ENCODE measurements at places on chromosomes 6 and 20.
A peak's percentile ranks its signal among the peaks of the same experiment; 100 is the strongest.

GRCh38 chr6:4774715-4775493, 1.3 kb upstream of the CDYL start:
- H3K4me1 ChIP-seq: peaks cover 9% of the 10 kb centered on the region
- H3K36me3 ChIP-seq: no peaks in the 10 kb centered on the region
- H3K27me3 ChIP-seq: no peaks in the 10 kb centered on the region
- peak overlapping the region; percentile 95 for H3K27ac ChIP-seq

DNA sequence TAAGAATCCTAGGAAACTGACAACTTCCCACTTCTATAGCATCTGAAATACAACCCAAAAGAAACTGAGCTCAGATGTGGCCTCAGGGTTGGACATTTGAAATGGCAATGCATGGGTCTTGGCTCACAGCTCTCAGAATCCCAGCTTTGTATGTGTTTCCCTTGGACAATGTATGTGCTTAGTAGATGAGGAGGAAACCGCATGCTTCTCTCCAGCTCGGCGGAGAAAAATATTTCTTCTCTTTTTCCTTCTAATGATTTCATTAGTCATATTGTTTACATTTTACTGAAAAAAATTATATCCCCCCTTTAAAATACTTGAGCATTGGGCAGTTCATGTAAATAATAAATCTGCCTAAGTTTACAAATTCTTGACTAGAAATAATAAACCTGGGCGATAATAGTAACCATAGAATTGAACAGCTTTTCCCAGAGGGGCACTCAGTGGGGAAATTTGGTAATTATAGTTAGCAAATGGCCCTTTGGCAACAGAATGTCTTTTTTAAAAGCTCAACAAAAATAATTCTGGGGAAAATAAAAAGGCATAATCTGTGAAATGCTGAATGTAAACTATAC, 55.3 kb downstream of the PFDN4 start:
- H3K4me1 ChIP-seq: peaks cover 6% of the 10 kb centered on the region
- no peaks in the 10 kb centered on the region for H3K36me3 ChIP-seq
- DNase-seq: no peak

DNA sequence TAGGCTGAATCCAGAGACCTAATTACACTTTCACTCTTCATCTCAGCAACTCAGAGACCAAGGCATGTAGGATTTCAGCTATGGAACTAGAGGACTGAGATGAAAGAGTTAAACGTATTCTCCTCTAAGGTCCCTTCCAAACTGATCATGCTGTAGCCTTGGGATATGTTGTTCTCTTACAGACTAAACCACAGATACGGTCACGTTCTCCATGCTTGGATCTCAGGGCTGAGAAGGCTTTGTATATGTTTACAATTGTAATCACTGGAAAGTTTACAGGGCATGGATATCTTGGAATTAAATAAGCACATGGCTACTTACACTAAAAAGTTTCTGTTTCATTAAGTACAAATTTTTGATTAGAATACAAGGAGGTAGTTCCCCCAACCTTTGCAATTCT, 50.1 kb downstream of the PKIB start:
- no peak overlapping the region for H3K4me3 ChIP-seq
- H3K27me3 ChIP-seq: no peaks in the 10 kb centered on the region
- no peak overlapping the region for H3K27ac ChIP-seq
- H3K36me3 ChIP-seq: no peaks in the 10 kb centered on the region

GRCh38 chr6:151701911-151702562, 105.4 kb upstream of the ESR1 start:
- H3K36me3 ChIP-seq: no peaks in the 10 kb centered on the region
- H3K4me1 ChIP-seq: no peaks in the 10 kb centered on the region
- no peak overlapping the region for H3K4me3 ChIP-seq

DNA sequence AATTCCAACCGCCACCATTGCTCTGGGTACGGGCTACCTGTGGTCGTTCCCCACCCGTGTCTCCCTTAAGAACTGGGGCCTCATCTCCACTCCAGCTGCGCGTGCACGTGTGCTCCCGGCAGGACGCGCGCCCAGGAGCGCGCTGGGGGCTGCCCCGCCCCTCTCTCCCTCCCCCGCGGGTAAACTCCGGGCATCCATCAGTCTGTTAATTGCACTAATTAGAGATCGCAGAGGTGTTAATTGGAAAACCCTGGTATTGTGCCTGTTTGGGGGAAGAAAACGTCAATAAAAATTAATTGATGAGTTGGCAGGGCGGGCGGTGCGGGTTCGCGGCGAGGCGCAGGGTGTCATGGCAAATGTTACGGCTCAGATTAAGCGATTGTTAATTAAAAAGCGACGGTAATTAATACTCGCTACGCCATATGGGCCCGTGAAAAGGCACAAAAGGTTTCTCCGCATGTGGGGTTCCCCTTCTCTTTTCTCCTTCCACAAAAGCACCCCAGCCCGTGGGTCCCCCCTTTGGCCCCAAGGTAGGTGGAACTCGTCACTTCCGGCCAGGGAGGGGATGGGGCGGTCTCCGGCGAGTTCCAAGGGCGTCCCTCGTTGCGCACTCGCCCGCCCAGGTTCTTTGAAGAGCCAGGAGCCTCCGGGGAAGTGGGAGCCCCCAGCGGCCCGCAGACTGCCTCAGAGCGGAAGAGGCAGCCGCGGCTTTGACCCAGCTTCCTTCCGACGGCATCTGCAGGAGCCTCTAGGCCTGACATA, 14.4 kb downstream of the FOXP4 start:
- H3K36me3 ChIP-seq: peaks cover 3% of the 10 kb centered on the region
- no peak overlapping the region for H3K27ac ChIP-seq
- H3K4me1 ChIP-seq: peaks cover 7% of the 10 kb centered on the region
- H3K27me3 ChIP-seq: no peaks in the 10 kb centered on the region
- no peak for DNase-seq

DNA sequence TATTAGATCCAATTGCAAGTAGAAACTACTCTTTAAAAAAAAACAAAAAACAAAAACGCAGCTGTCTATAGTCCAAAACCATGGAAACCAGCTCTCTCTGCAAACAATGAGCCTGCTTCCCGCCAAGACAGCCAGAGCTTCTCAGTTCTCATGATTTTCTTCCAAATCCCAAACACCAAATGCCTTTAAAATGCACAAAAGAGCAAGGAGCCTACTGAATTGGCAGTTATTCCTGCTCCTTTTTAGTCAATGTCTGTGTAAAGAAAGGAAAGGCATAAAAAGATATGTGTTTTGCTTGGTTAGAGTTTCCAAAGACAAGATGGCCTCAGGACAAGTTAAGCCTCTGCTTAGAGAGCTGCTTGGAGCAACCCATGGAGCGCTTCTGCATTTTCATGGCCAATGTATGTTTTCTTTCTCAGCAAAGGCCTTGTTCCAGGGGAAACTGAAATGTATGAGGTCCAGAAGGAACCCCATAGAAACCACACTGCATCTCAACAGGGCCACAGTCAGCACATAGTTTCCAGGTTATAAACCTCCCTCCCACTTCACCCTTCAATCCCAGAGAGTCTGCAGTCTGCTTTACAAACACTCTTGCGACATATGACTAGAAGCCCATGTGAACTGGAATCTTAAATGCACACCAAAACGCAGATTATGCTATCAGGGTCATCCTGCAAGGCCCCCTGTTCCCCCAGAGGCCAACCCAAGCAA, 209.3 kb upstream of the TAB2 start:
- no peaks in the 10 kb centered on the region for H3K27me3 ChIP-seq
- H3K4me1 ChIP-seq: no peaks in the 10 kb centered on the region
- no peak for DNase-seq
- no peak overlapping the region for H3K4me3 ChIP-seq
- no peaks in the 10 kb centered on the region for H3K36me3 ChIP-seq

- H3K27me3 ChIP-seq: no peaks in the 10 kb centered on the region
- H3K36me3 ChIP-seq: no peaks in the 10 kb centered on the region
- H3K4me3 ChIP-seq: no peak overlapping the region
- DNase-seq: no peak
- H3K27ac ChIP-seq: no peak overlapping the region
Measured at GRCh38 chr6:121885399-121886152, 450.1 kb downstream of the GJA1 start.

- H3K27ac ChIP-seq: no peak overlapping the region
- H3K4me1 ChIP-seq: peaks cover 9% of the 10 kb centered on the region
- no peak for DNase-seq
- peaks cover 5% of the 10 kb centered on the region for H3K27me3 ChIP-seq
- H3K4me3 ChIP-seq: no peak overlapping the region
Measured at GRCh38 chr6:43278524-43279078, 19.5 kb upstream of the SLC22A7 start.

DNA sequence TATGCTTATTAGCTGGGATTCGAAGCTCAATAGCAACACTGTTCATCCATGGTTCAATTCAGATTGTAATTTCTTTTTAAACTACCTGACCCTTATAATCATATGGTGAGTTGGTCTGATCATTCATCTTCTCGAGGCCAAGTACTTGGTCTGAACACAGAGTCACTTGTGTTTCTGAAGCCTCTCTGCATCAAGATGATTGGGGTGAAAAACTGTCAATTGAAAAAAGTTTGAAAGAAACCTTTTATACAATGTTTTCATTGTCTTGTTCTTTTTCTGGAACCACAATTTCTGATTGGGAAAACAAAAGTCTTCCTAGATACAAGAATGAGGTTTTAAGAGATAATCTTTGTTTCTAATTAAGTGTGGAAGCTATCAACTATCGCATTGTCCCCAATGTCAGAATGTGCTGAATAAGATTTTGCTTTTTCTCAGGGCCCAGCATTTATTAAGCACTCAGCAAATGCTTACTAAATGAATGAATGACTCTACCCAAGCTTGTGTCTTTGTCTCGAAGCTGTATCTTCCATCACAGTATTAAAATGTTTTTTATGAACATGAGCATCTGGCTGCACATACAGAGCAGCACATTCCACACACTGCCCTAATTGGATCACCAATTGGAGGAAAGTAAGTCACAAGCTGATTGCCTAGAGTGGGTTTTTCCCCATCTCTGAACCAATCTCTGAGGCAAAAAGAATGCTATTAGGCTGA, 45.0 kb upstream of the MOXD1 start:
- no peak overlapping the region for H3K27ac ChIP-seq
- H3K4me1 ChIP-seq: no peaks in the 10 kb centered on the region
- DNase-seq: no peak
- H3K27me3 ChIP-seq: no peaks in the 10 kb centered on the region

GRCh38 chr6:146258206-146258605, 229.3 kb downstream of the GRM1 start:
- H3K4me1 ChIP-seq: no peaks in the 10 kb centered on the region
- H3K4me3 ChIP-seq: no peak overlapping the region
- DNase-seq: no peak
- no peak overlapping the region for H3K27ac ChIP-seq
- no peaks in the 10 kb centered on the region for H3K36me3 ChIP-seq

GRCh38 chr20:23101696-23102406, 15.7 kb upstream of the CD93 start:
- no peak overlapping the region for H3K4me3 ChIP-seq
- H3K27ac ChIP-seq: no peak overlapping the region
- H3K27me3 ChIP-seq: no peaks in the 10 kb centered on the region
- no peaks in the 10 kb centered on the region for H3K4me1 ChIP-seq

DNA sequence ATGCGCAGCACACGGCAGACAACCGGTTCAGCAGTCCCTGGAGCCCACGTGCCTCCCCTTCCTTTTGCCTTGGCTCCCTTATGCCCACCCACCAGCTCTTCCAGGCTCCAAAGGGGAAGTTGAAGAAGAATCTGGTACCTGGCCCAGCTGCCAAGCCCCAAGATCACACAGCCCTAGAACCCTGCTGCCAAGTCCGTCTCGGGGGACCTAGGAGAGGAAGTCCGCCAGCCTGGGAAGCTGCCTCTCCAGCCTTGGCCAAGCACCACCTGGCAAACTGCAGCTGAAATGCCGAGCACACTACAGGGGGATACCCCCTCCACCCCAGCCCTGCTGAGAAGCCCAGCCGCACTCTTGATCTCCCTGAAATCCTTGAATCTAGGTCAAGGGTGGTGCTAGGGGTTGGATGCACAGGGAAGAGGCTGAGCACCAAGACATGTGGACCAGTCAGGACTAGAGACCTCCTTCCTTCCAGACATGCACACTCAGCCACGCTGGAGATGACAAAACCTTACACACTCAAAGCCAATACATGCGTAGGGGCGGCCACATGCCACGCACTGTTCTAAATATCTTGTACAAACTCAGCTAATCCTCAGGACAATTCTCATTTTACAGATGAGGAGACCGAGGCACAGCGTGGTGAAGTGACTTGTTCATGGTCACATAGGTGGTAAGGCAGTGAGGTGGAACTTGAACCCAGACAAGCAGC, 124.1 kb downstream of the PREX1 start:
- H3K4me3 ChIP-seq: peak overlapping the region; percentile 33
- DNase-seq: no peak

GRCh38 chr6:55678330-55679224, 99.6 kb upstream of the HMGCLL1 start:
- no peak overlapping the region for H3K4me3 ChIP-seq
- no peaks in the 10 kb centered on the region for H3K4me1 ChIP-seq
- no peak for DNase-seq
- no peak overlapping the region for H3K27ac ChIP-seq
- no peaks in the 10 kb centered on the region for H3K36me3 ChIP-seq

GRCh38 chr6:80165143-80165542, 58.7 kb downstream of the BCKDHB start:
- no peak overlapping the region for H3K4me3 ChIP-seq
- no peaks in the 10 kb centered on the region for H3K4me1 ChIP-seq
- H3K36me3 ChIP-seq: no peaks in the 10 kb centered on the region
- no peak for DNase-seq

- no peaks in the 10 kb centered on the region for H3K27me3 ChIP-seq
- no peak for DNase-seq
- H3K36me3 ChIP-seq: no peaks in the 10 kb centered on the region
Measured at GRCh38 chr6:130811932-130812331, 15.3 kb upstream of the SMLR1 start.

DNA sequence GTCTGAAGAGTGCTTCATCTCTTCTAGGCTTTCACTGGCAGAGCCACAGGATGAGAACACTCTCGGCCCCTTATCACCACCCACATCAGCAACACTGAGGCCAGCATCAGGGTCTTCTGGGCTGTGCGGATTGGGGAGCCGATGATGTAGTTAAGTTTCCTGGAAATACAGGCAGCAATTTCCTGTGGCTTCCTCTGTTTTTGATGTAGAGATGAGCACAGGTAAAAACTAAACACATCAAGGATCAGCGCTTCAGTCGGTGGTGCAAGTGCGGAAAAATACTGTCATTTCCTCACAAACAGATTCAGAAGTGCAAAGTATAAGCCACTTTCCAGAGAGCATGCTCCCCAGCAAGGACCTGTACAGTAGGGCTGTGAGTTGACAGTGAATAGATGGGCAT, 62.6 kb downstream of the BACH2 start:
- no peak for DNase-seq

DNA sequence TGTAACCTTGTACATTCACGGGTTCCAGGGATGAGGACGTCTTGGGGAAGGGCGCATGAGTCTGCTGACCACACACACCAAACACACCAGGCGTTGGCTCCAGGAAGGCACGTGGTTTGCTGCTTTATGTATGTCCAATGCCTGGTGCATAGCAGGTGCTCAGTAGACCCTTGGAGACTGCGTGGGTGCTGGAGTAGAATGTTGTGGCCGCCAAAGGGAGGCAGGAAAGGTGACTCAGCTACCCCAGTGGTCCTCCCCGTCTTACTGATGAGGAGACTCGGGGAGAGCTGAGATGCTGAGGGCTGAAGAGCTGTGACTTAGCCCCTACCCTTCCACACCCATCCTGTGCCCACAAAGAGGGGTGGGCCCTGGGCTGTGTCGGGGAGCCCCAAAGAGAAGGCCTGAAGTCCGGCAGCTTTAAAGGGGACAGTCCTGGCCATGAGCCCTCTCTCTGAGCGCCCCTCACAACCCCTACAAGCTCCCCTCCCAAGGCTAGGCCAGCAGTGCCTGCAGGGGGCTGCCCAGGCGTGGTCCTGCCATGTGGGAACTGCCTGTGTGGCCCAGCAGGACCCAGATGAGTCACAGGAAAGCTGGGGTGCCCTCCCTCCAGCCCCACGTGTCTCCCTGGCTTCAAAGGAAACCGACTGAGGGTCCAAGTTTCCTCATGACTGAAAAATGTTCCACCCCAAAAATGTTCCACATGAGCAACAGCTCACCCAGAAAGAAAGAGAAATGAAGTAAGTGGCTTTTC, 28.0 kb upstream of the PTGIS start:
- no peaks in the 10 kb centered on the region for H3K27me3 ChIP-seq
- no peak overlapping the region for H3K4me3 ChIP-seq
- peaks cover 33% of the 10 kb centered on the region for H3K4me1 ChIP-seq
- H3K27ac ChIP-seq: peak overlapping the region; percentile 100
